ENCODE measurements at places on chromosomes 6 and 20.

DNA sequence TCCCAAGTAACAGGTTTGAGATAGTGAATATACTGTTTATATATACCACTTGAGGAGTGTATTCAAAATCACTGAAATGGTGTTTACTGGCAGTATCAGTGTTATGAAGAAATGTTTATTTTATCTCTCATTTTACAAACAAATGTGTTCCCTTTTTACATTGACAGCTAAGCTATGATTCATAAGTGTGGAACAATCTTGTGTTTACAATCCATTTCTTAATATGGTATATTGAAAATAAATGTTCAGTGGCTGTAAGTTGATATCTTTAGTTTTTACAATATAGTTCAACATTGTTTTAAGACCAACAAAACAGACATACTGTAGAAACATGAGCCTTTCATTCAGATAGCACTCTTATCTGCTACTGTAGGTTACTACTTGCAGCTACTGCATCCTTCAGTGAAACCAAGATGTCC is 14.3 kb downstream of the PHF3 start:
- no peak for DNase-seq

DNA sequence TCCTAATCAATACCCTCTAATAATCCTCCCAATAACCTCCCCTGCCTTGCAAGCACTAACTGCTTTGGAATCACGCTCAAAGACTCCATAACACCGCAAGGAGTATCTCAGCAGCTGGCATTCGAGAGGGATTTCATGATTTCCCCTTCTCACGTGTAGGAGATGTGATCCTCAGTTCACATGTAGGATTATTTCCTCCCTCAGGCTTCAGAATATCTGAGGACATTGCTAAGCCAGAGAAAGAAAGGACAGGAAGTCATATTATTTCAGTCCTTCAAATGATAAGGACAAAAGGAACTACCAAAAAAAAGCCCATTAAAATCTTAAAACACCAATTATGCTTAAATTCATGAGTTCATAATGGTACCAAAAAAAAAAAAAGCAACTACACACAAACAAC is 122.9 kb downstream of the NFATC2 start:
- DNase-seq, result no peak

- DNase-seq, result no peak
Measured at GRCh38 chr6:91659891-91660290, 1073.0 kb upstream of the MAP3K7 start.

DNA sequence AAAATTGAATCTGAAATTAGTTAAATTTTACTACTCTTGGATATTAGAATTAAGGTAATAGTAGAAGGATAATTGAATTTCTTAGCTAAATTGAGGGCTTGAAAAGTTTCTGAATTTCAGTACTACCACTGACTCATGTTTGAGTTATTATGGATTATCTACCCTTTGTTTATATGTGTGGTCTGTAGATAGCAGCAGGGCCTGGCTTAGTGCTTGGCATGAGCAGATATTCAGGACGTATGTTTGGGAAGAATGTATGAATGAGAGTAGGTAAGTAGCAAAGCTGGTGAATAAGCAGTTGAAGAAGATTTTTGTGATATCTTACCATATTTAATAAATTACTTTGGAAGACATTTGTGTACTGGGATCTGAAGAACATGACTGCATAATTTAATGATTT is 152.7 kb downstream of the MACROD2 start:
- no peak for DNase-seq

DNA sequence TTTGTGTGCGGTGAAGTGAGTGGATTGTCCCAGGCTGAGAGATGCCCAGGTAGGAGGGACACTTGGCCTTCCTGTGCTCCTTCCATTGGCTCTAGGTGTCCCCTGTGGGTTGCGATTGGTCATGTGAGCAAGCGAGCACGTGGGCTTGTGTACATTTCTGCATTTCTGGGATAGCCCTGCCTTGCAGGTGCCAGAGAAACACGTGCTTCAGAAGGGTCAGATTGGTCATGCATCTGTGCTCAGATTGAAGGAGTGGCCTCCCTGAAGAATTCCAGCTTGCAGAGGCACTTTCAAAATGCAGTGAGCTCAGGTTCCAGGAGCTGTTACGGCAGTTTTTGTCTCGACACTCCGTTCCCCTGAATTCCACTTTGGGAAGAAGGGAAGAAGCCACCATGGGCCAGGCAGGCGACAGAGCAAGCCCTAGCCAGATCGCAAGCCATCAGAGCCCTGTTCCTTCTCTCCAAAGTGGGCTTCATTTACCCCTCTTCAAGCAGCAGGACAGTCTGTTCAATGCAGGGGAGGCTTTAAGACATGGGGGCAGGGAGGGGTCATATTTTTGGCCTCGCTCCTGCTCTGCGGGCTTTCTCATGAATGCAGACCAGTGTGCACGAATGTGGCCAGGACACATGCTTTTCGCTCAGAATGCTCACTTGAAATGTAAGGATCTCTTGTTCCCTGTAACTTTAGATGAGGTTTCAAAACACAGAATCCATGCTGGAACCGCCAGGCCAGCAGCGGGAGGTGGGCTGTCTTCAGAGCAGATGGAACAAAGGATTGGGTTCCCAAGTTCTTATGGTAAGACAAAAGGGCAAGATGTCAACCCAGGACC is 78.6 kb upstream of the AKAP12 start:
- no peak for DNase-seq

- no peak for DNase-seq
Measured at GRCh38 chr20:1319051-1319450, 9.9 kb downstream of the SDCBP2 start.

GRCh38 chr6:14959324-14959885 is 286.5 kb upstream of the JARID2 start:
- DNase-seq, result no peak

DNA sequence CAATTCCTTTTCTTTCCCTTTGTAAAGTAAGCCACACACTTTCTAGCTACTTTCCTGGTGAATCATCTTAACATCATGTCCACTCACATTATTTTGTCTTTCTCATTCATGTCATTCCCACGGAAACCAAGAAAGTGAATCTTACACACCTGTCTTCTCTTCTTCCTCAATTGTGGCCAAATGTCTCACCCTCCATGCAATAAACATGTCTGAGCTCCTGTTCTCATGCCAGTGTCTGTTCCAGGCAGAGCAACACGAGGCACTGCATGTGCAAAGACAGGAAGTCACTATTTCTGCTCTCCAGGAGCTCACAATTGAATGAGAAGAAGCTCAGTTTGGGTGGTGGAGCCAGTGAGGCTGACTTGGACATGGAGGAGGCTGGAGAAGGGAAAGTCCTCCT is 29.0 kb upstream of the TMEM244 start:
- DNase-seq, result no peak

GRCh38 chr6:39330057-39330456 is 7.6 kb upstream of the KCNK16 start:
- no peak for DNase-seq

DNA sequence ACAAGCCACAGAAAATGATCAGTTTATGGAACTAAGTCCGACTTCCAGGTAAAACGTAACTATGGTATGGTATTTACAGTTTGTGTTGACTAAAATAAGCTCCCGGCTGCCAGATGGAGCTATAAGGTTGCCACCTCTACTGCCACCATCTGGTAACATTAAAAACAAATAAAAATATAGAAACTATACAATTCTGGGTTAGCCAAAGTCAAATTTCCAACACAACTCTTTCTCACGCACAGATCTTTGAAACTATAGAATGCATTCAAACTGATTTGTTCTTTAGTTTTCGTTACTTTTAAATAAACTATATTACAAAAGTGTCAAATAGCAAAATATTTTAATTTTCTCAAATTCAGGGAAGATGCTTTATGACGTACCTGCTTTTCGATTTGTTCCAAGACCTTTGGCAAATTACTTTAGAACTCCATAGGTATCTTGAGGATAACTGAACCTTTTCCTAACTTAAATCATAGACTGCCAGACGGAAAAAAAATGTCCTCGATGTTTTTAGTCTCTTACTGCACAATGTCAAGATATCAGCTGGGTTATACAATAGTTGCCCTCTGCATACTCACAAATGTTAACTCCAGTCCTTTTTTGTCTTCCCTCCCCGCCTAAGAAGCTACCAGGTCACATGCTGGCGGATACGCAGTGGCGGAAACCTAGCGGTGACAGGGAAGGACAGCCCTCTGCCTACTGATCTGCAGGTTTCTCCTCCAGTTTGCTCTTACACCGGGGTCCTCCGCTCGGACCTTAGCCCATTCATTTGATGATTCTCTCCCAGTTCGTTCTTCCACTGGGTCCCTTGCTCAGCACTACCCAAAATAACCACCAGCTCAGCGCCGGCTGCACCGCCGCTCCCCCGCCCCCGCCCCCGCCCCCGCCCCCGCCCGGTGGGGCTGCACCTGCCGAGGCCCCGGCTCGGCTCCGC is 888 bp downstream of the SLC17A5 start:
- peak; percentile 42 for DNase-seq

DNA sequence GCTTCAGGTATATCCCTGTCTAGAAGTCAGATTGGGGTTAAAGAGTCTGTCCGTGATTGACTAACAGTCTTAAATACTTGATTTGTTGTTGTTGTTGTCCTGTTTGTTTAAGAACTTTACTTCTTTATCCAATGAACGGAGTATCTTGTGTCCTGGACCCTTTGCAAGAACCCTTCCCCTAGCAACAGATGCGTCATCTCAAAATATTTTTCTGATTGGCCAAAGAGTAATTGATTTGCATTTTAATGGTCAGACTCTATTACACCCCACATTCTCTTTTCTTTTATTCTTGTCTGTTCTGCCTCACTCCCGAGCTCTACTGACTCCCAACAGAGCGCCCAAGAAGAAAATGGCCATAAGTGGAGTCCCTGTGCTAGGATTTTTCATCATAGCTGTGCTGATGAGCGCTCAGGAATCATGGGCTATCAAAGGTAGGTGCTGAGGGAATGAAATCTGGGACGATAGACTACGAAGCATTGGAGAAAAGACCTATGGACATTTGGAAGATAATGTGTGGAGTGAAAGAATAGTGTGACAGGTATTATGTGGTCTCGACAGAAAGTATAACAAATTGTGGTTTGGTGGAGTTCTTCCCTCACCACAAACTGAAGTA is at the start of gene HLA-DRA:
Gene HLA-DRA, plus strand, starts transcription at position 286 of the 613 bp plus-strand sequence. Its CDS starts 64 bp downstream, at position 350.
- DNase-seq, result peak; percentile 61

GRCh38 chr6:94727710-94728109 is 849.6 kb upstream of the MANEA start:
- no peak for DNase-seq

DNA sequence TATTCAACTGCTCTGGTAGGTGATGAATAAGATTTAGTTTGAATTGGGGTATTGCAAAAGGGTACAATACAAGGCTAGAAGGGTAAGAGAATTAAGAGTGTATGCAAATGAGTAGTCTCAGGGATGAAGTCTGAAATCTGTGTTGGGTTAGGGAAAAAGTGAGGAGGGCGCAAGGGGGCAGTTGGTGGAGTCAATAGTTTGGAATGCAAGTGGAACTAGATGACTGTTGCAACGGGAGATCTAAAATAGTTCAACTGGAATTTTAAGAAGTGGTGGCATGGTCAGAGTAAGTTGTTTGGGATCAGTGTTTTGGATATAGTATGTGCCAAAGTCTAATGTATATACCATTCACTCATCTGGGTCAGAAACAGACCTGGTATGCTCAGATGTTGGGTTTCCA is 329.6 kb downstream of the GJA1 start:
- no peak for DNase-seq

DNA sequence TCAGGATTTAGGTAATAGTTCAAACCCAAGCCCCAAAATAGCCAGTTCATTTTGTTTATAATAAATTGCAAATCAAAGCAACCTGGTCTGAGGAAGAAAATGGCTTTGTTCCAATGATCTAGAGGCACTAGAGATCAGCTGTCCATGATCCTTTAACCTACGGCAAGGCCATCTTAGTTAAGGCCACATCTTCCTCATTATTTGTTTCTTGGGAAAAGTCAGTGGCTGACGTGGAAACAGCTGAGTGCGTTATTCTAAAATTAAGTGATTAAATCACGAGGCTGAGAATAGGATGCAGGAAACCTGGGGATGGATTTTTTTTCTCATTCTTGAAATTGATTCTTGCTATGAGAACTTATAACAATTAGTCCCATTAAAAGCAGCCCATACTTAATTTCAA is 10.1 kb upstream of the TENT5A start:
- no peak for DNase-seq

DNA sequence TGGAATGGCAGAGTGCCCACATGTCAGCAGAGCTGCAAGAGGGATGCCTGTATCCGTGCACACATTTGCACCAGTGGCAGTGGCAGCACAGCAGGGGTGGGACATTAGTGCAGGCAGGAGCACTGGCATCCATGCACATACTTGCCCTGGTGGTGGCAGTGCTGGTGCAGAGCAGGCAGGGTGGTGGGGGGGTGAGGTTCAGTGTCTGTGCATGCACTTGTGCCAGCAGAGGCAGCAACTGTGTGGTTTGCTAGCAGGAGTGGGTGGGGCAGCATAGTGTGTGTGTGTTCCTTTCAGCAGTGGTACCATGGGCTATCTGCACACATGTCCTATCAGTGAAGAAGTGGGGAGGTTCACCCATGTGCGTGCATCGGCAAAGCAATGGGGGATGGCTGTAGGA is 151.6 kb downstream of the EPM2A start:
- DNase-seq, result no peak

- no peak for DNase-seq
Measured at GRCh38 chr6:77180326-77180725, 283.0 kb downstream of the HTR1B start.

DNA sequence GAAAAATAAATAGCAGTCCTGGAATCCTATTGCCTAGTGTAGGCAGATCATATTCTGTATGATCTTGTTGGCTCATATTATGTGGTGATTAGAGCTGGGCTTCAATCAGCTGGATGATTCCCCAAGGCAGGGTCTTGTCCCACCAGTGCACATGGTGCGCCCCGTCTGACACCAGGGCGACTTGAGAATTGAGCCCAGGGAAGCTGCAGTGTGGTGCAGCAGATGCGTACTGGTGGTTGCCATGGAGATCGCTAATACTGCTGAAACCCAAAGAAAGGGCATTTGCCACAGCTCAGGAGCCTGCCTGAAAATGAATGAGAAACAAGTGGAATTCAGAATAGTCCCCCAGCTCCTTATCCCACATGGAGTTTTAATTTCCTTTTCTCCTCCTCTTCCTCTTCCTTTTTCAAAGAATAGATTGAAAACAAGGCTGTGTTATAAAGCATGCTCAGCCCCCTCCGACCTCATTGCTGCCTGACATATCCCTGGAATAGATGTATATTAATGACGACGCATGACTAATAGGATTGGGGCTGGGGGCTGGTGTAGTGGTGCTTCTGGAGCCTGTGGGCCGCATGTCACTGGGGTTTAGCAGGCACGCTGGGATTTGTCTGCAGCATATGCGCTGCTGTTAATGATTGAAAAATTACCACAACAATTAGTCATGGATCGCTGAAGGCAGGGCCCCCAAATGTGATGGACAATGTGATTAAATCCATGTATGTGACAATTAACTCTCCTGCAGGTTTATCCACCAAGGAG is 210.5 kb downstream of the FARS2 start:
- DNase-seq, result no peak

GRCh38 chr20:63032861-63033793 is 26.4 kb upstream of the BHLHE23 start:
- DNase-seq, result no peak
